EH (cell line): ENCODE measurements at places on chromosomes 7 and 10.
A peak's percentile ranks its signal among the peaks of the same experiment; 100 is the strongest.

- DNase-seq, result no peak
Measured at GRCh38 chr10:19119191-19119590, 70.6 kb downstream of the MALRD1 start.

- DNase-seq, result peak; percentile 67
Measured at GRCh38 chr10:101892782-101893391, 49.3 kb upstream of the KCNIP2 start.

GRCh38 chr10:128896116-128896795 is 570.8 kb upstream of the MGMT start:
- no peak for DNase-seq

DNA sequence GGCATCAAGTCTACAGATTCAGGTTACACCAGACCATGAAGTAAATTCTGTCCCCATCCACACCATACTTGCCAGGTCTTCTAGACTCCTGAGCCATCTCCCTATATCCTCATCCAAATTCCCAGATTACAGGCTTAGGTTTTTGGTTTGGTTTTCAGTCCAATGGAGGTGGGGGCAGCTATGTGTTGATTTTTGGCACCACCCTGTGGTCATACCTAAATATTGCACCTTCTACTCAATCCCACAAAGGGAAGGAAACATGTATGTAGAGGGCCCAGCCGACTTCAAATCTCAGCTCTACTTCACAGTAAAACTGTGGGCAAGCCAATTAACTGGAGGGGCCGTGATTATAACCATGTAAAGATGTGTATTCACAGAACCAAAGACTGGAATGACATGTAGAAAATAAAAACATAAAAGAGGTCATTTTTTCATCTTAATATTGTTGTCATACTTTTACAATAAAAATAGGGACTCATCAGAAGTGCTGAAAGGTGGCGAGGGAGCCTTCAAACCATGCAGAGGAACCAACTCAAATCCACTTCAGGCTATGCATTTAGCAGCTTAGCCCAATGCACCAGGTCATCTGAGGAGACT is 19.8 kb downstream of the ERCC6 start:
- peak; percentile 64 for DNase-seq

- DNase-seq, result no peak
Measured at GRCh38 chr10:69317175-69317604, 38.9 kb downstream of the HK1 start.
